Stimulated activated CD8-positive, alpha-beta memory T cell treated with anti-CD3 and anti-CD28 coated beads, Interleukin-12 subunit alpha, Interleukin-12 subunit beta, amount 100 ng/mL, for 1 hour (primary cell): ENCODE measurements at places on chromosomes 1 and 21.

- DNase-seq: no peak
Measured at GRCh38 chr1:153395776-153396175, 4.9 kb upstream of the S100A8 start.

DNA sequence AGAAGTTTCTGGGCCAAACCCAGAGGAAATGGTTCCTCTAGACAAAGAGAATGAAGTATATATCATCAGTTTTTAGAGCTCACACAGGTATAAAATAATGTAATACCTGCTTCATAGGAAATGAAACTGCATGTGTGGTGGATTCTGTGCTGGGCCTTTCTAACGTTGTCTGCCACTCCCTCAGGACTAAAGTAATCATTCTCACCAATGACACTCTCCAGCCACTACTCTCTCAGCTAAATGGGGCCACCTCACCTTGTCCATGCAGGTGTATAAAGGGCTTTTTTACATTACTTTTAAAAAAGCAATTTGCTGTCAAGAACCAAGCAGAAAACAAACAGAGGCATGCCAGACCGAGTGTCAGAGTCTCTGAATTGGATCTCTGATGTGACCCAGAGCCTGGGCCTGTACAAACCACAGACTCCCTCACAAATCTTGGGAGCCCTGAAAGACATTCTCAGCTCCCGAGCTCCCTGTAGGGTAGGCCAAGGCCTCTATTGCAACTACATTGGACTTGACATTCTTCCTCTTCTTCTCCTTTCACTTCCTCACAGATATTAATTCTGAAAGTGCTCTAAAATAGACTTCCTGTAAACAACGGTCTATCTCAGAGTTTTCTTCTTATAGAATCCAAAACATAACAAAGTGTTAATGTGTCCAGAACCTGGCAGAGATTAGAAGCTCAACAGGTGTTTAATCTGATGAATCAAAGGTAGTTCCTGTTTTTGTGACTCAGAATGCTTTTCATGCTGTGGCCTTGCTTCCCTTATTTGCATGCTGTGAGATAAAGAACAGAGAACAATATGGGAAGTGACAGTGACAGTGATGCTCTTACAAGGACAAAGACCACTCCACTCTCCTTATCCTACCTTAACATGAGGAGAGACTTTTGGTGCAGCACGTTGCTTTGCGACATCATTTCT lies 8.6 kb downstream of the AIM2 start:
- DNase-seq: no peak

GRCh38 chr1:20089328-20090077 lies 19.5 kb downstream of the PLA2G5 start:
- DNase-seq: no peak

- DNase-seq: no peak
Measured at GRCh38 chr21:39131791-39132190, 51.5 kb downstream of the PSMG1 start.

DNA sequence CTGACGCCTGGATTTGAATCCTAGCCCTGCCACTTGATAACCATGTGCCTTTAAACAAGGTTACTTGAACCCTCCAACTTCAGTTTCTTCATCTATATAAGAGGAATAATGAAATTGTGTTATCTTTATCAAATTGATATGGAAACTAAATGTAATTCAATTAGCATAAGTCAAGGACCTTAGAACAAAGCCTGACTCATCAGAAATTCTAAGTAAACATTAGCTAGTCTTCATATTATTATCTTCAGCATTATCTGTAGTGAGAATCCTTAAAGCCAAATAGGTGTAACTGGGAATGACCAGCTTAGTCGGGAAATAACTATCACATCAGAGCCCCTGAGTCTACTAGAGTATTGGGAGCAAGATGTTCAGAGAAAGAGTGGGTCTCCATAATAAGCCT lies 6.6 kb downstream of the SELL start:
- DNase-seq: no peak
